ENCODE measurements at places on chromosomes 13 and 19. TPM values are rescaled to one million over a fixed set of nuclear protein-coding genes. Genes with fewer than 3 reads are reported as not detected.

DNA sequence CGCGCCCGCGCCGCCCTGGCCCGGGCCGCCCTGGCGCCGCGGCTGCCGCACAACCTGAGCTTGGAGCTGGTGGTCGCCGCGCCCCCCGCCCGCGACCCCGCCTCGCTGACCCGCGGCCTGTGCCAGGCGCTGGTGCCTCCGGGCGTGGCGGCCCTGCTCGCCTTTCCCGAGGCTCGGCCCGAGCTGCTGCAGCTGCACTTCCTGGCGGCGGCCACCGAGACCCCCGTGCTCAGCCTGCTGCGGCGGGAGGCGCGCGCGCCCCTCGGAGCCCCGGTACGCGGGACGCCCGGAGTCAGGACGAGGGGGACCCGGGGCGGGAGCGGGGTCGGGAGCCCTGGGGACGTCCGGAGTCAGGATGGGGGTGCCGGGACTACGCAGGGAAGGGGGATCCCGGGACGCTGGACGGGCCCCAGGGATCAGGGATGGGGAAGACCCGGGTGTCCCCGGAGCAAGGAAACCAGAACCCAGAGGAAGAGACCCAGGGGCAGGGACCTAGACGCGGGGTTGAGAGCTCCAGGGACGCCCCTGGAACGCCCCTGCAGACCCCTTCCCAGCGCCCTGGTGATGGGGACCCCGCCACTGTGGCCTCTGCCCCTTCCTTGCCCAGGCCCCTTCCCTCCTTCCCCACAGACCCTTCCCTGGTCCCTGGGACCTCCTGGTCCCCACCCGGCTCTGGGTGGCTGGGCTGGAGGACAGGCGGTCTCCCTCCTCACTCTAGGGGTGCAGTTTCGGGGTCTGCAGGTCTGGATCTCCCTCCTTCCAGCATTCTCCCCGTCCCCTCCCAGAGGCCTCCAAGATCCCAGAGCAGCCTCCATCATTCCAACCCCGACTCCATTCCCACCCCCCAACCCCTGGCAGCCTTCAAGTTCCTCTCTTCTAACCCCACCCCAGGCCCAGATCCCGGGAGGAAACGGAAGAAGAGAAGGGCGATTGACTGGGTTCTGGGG, 645 bp downstream of the GRIN3B start:
- no peak for DNase-seq

DNA sequence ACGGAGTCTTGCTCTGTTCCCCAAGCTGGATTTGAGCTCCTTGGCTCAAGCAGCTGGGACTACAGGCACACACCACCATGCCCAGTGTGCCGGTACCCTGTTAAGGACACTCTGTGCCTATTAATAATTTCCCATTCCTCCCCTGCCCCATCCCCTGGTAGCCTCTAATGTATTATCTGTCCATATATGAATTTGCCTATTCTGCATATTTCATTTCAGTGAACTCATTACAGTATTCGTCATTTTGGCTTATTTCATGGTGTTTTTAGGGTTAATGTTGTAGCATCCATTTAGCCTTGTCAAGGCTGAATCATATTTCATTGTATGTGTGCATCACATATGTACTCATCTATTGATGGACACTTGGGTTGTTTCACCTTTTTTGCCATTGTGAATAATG, 33.6 kb downstream of the SKA3 start:
- no peak for DNase-seq

- DNase-seq: no peak
These were observed 281.8 kb upstream of the KLHL1 start for GRCh38 chr13:70390064-70390463.

DNA sequence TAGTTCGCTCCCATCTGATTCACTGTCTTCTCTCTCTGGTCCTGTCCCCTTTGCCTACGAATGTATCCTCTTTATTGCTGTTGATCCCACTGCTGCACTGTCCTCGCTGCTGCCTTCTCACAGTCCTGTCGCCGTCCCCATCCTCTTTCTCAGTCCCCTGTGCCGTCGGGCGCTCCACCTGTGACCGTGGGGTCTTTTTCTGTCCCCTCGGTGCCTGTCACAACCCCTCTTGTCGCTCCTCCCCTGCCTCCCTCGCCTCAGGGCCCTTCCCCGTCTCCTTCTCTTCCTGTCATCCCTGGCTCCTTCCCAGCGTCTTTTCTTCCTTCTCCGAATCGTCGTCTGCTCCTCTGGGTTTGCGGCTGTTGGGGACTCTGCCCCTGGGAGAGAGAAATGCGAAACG, 32.3 kb downstream of the SYT3 start:
- DNase-seq: no peak

- DNase-seq: no peak
These were observed 45.1 kb upstream of the FARP1 start for GRCh38 chr13:98097749-98098148.

- no peak for DNase-seq
These were observed 575.1 kb downstream of the SLITRK5 start for GRCh38 chr13:88246239-88246638.

- no peak for DNase-seq
These were observed 5.3 kb upstream of the UQCR11 start for GRCh38 chr19:1610579-1610978.

- DNase-seq: no peak
These were observed 782.5 kb upstream of the SLITRK6 start for GRCh38 chr13:86581706-86582105.

- no peak for DNase-seq
These were observed 3.3 kb upstream of the RGL3 start for GRCh38 chr19:11422163-11423065.

- DNase-seq: no peak
These were observed 83.5 kb downstream of the ZNF557 start for GRCh38 chr19:7153022-7153421.

- DNase-seq: no peak
These were observed 107.5 kb downstream of the KLF12 start for GRCh38 chr13:74026753-74027152.

The CKM gene
- 137 TPM for polyA plus RNA-seq

The IZUMO1 gene
- 1.6 TPM for polyA plus RNA-seq

The UBE2M gene
- 64.8 TPM for polyA plus RNA-seq

The FGF22 gene
- 0.22 TPM for polyA plus RNA-seq

The ZNF729 gene
- polyA plus RNA-seq: 0.26 TPM

The NKPD1 gene
- 0.19 TPM for polyA plus RNA-seq
